ENCODE measurements at places on chromosomes 5 and 9. TPM values are rescaled to one million over a fixed set of nuclear protein-coding genes. Genes with fewer than 3 reads are reported as not detected.

Gene STC2
- 582 TPM for total RNA-seq

Gene CD14
- total RNA-seq = 8.8 TPM

Gene DAB2IP
- total RNA-seq = 7.5 TPM

Gene PRDM9
- total RNA-seq = not detected

Gene PSAT1
- 42.9 TPM for total RNA-seq

Gene NAIP
- 2.0 TPM for total RNA-seq

Gene SLC6A19
- not detected for total RNA-seq

Gene SLC34A1
- total RNA-seq = not detected

Gene LCN10
- not detected for total RNA-seq

Gene CFAP77
- not detected for total RNA-seq

Gene CXCL14
- 0.37 TPM for total RNA-seq

Gene TSSK1B
- total RNA-seq = 0.09 TPM

Gene MCCC2
- total RNA-seq = 15.1 TPM

Gene ACSL6
- 0.09 TPM for total RNA-seq

Gene ZNF483
- total RNA-seq = 2.2 TPM

Gene DNAJC25
- total RNA-seq = 8.5 TPM

Gene IFNK
- total RNA-seq = not detected

Gene SPATA31C1
- not detected for total RNA-seq

Gene LECT2
- not detected for total RNA-seq

Gene UBE2QL1
- under 0.01 TPM for total RNA-seq

Gene KCNIP1
- not detected for total RNA-seq

Gene CHSY3
- 7.7 TPM for total RNA-seq

Gene DNAH5
- 2.3 TPM for total RNA-seq

Gene SPATA31A3
- not detected for total RNA-seq

Gene GARIN3
- not detected for total RNA-seq

Gene PCDHGC5
- total RNA-seq = 2.6 TPM

Gene SLC25A2
- total RNA-seq = 0.18 TPM

Gene CCDC183
- total RNA-seq = 0.28 TPM

Gene IL13
- not detected for total RNA-seq

Gene TOMM5
- total RNA-seq = 136 TPM

Gene HINT1
- 213 TPM for total RNA-seq

Gene SUSD3
- total RNA-seq = 1.1 TPM

Gene SEMA6A
- 0.74 TPM for total RNA-seq

Gene FOXD4L3
- total RNA-seq = not detected

Gene UBE2D2
- total RNA-seq = 43.4 TPM

Gene OLFML2A
- total RNA-seq = 6.5 TPM

Gene TPM2
- 1,291 TPM for total RNA-seq

Gene GADD45G
- total RNA-seq = 1.00 TPM

Gene NEURL1B
- 0.74 TPM for total RNA-seq

Gene TAF11L10
- not detected for total RNA-seq

Gene ARL10
- total RNA-seq = 9.5 TPM

Gene WHRN
- total RNA-seq = 2.3 TPM

Gene BOD1
- total RNA-seq = 74.7 TPM

Gene PPWD1
- total RNA-seq = 31.4 TPM

Gene SHOC1
- total RNA-seq = under 0.01 TPM

Gene RNF14
- 45.2 TPM for total RNA-seq

Gene IL9
- total RNA-seq = not detected

Gene TAF7
- total RNA-seq = 97.5 TPM

Gene SOX30
- not detected for total RNA-seq

Gene C9orf50
- total RNA-seq = 0.18 TPM

Data from smooth muscle cell of bladder (primary cell).